ENCODE measurements at places on chromosomes 16 and 17. TPM values are rescaled to one million over a fixed set of nuclear protein-coding genes. Genes with fewer than 3 reads are reported as not detected.

DNA sequence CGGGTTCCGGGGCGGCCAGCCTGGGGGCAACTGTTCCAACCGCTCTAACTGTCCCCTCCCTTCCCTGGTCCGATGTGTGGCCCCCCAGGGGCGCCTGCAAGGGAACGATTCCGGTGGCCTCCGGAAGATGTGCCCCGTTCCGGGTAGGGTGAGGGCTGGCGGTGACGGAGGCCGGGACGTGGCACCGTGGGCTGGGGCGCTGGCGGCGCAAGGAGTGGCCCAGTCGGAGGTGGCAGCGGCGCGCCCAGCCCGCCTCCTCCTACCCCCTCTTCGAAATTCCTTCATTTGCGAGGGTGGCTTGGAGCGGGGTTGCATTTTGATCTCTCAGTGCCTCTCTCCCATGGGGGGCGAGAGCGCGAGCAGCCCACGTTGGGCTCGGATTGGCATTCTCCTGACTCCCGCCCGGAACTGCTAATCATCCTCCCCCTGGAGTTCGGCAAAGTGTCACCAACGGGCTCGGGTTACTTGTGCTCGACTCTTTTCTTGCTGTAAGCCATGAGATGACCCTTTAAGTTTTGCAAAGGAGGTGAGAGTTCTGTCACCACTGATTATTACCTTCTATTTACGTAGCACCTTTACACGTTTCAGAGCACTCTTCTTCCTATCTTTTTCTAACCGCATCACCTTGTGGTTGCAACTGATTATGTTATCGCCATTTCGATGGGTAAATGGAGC is 622 bp downstream of the NDEL1 start:
- peak; percentile 44 for DNase-seq

Gene ALOX15B
- 0.17 TPM for total RNA-seq

GRCh38 chr16:30924076-30924912 is 922 bp downstream of the FBXL19 start:
- DNase-seq: no peak

Gene PRR35
- 0.06 TPM for total RNA-seq

Gene CACNG4
- not detected for total RNA-seq

DNA sequence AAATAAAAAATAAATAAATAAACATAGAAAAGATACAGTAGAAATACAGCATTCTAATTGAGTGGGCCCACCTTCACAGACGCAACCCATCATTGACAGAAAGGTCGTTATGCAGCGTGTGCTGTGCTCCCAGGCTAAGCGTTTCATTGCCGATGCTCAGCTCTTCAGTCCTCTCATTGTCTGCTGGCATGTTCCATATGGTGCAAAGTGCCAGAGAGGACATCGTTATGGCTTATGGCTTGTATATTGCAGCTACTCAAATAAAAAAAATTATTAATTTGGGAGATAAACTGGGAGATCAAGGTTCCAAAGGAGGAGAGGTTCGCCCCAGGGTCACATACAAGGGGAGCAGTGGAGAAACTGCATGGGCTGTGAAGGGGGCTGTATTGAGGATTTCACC is 11.3 kb upstream of the UBALD2 start:
- DNase-seq: no peak

Gene CEMP1
- total RNA-seq: not detected

- peak; percentile 100 for DNase-seq
Measured at GRCh38 chr17:31269578-31269983, 27.5 kb downstream of the OMG start.

DNA sequence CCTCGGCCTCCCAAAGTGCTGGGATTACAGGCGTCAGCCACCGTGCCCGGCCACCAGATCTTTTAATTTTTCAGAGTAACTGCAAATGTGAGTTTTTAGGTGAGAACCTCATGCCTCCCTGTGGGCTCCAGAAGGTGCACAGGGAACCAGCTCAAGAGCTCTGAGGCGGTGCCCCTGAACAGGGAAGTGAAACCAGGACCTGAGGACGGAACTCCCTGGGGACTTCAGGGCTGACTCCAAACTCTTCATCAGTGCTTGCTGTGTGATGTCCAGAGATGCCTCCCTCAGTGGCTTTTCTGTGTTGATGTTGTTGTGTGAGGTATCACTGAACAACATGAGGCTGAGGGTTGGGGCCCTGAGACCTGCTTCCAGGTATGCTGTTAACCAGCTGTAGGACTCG is 23.8 kb downstream of the SLC12A3 start:
- DNase-seq: no peak

Gene CFAP97D1
- under 0.01 TPM for total RNA-seq

DNA sequence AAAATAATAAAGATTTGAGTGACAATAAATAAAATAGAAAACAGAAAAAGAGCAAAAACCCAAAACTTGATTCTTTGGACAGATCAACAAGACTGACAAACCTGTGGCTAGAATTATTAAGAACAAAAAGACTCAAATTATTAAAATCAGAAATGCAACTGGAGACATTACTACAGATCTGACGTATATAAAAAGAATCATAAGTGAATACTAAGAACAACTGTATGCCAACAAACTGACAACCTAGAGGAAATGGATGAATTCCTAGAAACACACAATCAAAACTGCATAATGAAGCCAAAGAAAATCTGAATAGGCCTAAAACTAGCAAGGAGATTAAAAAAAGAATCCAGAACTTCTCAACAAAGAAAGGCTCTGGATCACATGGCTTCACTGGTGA is 47.4 kb downstream of the NETO2 start:
- DNase-seq: no peak

- DNase-seq: no peak
Measured at GRCh38 chr17:11487469-11487868, 110.8 kb upstream of the DNAH9 start.

DNA sequence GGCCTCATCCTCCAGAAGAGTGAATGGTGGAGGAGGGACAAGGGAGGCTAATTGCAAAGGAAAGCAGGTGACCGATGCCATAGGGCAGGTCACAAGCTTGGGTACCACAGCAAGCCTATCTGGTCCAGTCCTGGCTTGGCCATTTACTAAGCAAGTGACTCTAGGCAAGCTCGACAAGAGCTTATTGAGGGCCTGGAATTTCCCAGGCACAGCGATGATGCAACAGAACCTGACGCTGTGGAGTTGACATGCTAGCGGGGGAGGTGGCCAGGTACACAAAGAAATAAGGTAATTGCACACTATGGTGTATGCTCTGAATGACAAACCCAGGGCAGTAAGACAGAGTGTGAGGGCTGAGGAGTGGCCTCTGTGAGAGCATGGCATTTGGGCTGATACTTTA is 98.5 kb downstream of the PGS1 start:
- DNase-seq: no peak

DNA sequence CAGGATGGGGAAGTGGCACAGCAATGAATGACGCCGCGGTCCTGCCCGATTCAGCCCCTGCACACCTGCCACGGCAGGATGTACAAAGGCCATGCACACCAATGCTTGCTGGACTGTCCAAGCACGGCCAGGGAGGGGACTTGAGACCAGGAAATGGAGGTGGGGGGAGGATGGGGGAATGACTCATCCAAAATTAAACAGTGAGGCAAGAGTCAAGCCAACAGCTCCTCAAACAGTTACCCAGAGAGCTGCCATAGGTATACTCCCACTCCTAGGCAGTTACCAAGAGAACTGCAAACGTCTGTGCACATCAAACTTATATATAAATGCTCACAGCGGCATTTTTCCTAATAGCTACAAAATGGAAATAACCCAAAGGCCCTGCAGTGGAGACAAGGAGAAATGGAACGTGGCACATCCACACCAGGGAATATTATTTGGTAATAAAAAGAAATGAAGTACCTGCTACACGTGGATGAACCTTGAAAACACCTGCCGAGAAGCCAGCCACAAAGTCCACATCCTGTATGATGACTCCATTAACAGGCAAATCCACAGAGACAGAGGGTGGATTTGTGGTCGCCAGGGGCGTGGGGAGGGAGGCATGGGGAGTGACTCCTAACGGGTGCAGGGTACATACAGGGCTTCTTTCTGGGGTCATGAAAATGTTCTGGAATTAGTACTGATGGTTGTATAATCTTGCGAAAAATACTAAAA is 54.1 kb downstream of the VAC14 start:
- peak; percentile 94 for DNase-seq

- DNase-seq: peak; percentile 75
Measured at GRCh38 chr16:70735141-70735979, 49.5 kb upstream of the MTSS2 start.

GRCh38 chr17:67620636-67621035 is 97.1 kb upstream of the NOL11 start:
- no peak for DNase-seq

Gene ACE
- total RNA-seq: 0.63 TPM

DNA sequence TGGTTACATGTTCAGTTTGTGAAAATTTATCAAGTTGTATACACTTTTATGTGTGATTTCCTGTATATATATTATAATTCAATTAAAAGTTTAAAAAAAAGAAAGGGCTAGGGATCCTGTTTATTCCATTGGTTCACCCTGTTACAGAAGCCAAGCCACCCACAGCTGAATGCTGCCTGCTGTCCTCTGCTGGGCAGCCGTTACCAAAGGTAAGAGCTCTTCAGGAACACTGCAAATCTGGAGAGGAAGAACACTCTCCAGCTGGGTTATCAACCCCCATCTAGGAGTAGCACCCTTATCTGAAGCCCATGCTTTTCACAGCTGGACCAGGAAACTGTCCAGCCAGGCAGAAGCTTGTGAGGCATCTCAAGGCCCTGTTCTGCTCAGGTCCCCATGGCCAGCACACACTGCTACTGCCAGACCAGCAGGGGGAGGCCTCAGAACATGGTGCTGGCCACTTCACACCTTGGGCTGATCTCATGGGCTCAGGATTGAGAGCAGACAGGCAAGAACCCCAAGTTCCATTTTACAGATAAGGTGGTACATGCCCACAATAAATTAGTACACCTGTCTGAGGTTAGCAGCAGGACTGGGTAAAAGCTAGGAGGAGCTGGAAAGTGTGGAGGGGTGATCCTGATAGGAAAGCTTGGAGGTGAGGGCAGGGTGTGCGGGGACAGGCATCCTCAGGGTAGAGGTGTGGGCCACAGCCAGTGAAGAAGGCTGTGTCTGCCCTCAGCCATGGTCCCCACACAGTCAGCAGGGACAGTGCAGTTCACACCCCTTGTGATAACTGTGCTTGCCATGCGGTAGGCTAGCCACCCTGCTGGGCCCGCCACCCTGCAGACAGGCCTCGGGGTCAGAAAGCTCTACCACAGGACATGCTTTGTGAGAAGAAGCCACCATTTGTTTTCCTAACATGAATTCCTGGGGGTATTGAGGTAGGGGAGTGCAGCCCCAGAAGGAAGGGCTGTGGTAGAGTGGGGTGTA is 54.3 kb upstream of the SREBF1 start:
- DNase-seq: peak; percentile 50

DNA sequence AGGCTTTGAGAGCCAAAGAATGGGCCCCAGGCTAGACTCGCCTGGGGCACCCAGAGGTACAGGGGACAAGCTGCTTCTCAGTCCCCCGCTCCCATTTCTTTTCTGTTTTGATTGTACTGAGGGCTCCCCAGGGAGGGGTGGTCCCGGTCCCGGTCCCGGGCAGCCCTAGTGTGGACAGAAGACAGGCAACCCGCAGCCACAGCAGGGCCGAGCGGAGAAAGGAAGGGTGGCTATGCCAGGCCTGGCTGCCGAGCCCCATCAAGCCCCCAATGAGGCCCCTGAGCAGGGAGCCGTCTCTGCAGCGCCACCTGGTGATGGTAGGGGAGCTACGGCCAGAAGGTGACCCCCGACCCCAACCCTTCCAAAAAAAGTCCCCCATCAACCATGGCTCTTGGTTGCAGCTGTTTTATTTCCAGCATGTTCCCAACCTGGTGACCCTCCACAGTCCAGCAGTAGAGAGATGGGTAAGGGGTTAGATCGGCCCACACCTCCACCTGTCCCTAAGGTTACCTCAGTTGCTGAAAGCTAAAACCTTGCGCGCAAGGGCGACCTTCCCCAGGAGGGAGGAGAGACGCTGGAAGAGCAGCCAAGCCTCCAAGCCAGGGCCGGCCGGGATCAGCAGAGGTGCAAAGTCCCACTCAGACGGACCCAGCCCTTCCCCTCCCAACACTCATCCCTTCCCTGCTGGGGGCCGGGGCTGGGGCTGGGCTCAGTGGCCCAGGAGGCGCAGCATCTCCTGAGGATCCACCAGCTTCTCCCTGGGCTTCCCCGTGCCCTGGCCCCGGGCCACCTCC is 2.6 kb upstream of the GRIN2C start:
- no peak for DNase-seq

DNA sequence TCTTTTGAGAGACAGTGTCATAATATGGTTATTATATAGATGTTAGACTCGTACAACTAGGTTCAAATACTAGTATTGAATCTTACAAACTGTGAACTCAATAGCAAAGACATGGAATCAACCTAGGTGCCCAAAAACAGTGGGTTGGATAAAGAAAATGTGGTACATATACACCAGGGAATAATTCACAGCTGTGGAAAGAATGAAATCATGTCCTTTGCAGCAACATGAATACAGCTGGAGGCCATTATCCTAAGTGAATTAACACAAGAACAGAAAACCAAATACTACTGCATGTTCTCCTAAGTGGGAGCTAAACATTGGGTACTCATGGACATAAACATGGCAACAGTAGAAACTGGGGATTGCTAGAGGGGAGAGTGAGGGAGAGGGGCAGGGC is 8.1 kb downstream of the PHKB start:
- DNase-seq: no peak

Gene HNF1B
- not detected for total RNA-seq

DNA sequence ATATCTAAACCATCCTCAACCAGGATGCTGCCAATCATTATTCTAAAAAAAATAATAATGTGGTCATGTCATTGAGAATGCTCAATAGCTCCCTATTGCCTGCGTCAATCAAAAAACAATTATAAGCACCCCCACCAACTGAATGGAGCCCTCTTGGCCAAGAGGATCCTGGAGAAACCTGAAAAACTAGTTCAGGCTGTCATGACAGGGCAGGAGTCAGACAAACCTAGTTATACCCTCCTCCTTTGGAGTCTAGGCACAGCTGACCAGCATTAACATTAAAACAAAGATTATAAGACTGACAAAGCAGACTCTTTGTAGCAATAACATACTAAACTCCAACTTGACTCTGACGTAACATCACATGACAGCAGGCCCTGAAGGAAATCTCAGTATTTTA is 119.2 kb upstream of the CCL2 start:
- DNase-seq: no peak

DNA sequence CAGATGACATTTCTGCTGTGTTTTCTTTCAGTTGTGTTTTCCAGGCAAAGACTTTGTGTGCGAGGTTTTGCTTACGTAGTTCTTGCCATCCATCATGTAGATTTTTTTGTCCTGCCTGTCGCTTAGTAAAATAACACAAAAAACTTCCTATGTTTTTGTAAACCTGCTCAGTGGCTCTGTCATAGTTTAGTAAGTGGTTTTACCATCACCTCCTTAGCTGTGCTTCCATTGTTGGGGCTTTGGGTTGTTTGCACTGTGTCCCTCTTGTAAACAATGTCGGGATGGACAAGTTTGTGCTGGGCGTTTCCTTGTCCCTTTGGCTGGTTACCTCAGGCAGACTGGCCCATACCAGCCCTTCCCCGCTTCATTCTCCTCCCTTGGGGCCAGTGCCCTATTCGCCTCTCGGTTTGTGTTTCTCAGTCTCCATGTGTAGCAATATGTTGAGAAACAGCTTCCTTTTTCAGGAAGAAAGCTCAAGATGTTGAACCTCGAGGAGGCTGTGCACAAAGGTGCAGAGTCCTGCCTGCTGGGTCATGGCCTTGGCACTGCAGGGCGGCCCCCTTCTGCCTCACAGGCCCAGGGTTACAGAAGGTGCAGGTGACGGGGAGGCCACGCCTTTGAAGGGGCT is 74.6 kb downstream of the KSR1 start:
- DNase-seq: no peak

Gene ACSM5
- total RNA-seq: 3.6 TPM

Data from LHCN-M2 (cell line).